ENCODE measurements at places on chromosomes 13 and 19.

- no peak for DNase-seq
Observed at GRCh38 chr13:35496006-35496405, 19.5 kb upstream of the MAB21L1 start.

DNA sequence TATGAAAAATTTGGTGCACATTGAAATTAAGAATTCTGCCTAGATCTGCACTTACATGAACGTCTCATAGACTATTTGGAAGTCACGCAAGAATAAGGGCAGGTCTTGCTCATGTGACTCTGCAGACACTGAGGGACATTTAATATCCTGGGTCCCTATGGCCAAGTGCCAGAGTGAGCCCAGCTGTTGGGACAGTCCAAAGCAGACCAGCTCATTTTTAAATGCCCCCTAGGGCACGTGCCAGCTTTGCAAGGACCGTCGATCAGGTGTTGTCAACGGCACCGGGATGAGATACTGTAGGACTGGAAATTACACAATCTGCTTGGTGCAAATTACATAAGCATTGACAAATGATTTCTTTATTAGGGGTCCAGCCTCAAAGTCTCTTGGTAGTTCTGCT lies 293.6 kb downstream of the TEX29 start:
- DNase-seq = no peak

- no peak for DNase-seq
Observed at GRCh38 chr13:25848812-25849745, 202.7 kb downstream of the SHISA2 start.

- DNase-seq = no peak
Observed at GRCh38 chr19:43286096-43286495, 16.8 kb upstream of the PSG9 start.

GRCh38 chr13:111923439-111923838 lies 143.5 kb upstream of the SOX1 start:
- no peak for DNase-seq

DNA sequence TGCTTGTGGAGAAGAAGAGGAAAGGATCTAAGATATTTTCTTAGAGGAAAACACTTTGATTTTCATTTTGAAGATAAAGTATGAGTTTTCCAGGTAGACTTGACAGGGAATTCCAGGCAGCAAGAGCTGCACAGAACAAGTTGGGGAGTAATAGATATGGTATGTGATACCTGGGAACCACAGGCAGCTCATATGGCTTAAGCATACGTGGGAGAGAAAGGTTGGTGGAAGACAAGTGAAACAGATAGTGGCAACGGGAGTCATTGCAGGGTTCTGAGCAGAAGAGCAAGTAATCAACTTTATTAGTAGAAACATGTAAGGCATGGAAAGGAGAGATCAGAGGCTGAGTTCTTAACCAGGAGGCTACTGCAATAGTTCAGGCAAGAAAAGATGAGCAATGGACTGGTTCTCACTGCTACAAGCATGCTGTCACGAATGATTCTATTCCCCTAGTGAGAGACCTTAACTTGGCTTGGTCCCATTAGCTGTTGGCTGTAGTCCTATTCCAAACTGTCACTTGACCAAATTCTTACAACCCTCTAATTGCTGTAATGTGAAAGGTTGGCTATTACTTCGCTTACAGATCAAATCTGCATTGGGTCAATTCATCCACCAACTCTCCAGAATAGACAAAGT lies 217.9 kb downstream of the VWA8 start:
- DNase-seq = no peak

DNA sequence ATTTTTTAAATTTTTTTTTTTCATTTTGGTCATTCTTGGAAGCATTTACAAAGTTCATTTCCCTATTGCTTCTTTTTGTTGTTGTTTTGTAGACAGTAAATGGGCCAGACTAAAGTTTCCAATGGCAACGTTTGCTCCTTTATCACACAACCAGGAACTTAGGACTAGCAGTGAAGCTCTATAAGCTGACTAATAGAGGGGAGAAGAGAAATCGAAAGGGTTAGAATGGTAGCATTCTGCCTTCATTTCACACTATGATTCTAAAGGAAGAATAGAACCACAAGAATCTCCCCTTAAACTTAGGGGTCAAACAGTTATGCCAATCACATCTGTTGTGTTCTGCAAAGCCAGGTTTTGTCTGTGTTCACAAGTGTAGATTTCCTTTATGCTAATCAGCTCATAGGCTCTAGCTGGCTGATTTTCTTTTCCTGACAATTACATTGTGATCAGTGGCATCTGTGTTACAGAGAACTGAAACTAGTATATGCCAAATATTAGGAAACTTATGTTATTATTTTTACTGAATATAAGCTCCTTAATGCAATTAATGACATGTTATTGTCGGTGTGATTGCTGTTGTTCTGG lies 467.3 kb downstream of the DACH1 start:
- no peak for DNase-seq

DNA sequence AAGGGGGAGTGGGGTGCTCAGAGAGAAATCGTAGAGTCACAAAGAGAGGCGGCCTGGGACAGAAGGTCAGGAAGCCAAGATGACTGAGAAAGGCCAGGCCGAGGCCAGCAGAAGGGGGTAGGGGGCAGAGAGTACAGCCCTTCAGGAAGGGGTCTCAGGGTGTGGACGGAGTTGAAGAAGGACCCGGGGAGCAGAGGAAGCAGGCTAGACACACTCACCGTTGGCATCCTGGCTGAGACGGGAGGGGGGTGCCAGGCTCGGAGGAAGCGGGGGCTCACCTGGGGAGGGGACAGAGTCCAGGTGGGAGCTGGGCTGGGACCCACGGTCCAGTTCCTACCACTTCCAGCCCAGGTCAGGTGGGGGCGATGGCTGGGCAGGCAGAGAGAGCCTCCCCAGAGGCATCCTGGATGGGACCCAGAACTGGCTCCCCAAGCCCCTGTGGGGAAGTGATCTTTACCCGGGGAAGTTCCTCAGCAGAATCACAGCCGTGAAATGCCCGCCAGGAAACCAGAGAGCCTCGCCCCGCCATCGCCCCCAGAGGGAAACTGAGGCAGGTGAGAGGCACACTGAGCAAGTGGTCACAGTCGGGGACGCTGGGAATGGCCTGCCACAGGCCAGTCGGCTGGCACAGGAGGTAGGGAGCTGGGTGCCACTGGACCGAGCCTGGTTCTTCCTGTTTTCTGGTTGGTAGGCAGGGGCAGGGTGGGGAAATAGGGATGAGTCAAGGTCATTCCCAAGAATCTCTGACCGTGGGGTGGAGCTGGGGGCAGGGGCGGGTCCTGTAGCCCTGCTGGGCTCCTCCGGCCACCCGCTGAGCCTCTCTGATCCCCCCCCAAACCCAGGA lies 1.4 kb downstream of the MATK start:
- DNase-seq = no peak

DNA sequence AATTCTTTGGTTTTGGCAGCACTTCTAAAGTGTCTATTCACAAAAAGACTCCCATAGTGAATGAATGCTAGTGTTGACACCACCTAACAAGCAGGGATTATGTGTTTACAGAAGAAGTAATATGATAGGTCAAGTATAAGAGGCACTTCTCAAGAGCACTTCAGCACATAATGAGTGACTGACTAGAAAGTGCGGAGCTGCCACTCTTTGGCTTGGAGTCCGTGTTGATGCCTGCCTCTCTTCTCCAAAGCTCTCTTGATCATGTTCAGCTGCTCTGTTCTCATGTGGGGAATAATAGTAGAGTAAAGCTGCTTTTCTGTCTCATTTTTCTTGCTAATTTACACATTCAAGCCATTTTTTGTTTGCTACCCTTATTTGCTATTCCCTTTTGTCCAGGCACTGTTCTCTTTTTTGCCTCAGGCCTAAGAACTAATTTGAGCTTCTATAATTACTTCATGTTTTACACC lies 22.7 kb upstream of the MAB21L1 start:
- DNase-seq = no peak

DNA sequence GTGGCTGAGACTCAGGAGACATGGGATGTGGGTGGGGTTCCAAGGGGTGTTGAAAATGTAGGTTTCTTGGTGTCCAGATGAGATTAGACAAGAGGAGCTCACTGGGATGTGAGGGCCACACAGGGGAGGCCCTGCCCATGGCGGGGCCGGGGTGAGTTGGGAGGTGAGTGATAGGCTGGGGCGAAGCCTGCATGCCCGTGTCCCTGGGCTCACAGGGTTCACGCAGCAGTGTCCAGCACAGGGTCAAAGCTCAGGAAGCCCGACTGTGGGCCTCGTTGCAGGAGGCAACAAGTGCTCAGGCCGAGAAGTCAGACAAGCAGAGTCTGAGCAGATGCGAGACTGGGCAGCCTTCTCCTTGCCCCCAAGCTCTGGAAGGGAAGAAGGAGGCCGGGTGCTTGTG lies 27.2 kb downstream of the CCDC8 start:
- DNase-seq = no peak

Data from D721Med (cell line).